ENCODE measurements at places on chromosomes 1 and 21.
A peak's percentile ranks its signal among the peaks of the same experiment; 100 is the strongest.

DNA sequence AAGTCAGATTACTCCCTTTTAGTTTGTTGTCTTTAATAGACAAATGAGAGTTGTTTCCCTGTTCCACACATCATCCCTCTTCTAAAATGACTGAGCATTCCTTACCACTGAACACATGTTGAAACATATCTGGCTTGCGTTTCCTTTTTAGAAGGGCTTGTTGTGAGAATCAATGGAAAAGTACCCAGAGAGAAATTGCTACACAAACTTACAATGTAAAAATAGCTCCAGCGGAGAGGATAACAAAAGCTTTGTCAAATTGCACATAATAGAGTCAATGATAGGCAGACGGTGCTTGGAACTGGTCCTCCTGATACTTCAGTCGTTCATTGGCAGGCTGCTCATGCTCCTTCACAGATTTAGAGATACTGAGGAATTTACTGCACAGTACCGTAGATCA, 123.9 kb downstream of the CYYR1 start:
- no peak for DNase-seq

GRCh38 chr1:187481581-187482148, 652.9 kb downstream of the PLA2G4A start:
- no peak for DNase-seq

DNA sequence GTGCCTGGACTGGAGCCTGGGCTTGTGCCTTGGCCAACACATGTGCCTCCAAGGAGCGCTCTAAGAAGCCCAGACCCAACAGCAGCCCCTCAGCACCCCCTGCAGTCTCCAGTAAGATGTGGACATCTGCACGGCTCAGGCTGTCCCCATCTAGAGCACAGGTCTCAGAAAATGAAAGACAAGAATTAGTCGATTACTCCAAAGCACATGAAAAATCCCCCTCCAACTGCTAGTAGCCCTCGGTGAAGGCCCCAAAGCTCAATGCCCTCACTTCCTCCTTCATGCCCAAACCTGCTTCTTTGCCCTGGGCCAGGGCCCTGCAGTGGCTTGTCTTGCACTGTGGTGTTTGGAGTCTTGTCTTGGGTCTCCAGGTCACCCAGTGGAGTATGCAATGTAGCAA, 21.9 kb upstream of the ERO1B start:
- DNase-seq: no peak

DNA sequence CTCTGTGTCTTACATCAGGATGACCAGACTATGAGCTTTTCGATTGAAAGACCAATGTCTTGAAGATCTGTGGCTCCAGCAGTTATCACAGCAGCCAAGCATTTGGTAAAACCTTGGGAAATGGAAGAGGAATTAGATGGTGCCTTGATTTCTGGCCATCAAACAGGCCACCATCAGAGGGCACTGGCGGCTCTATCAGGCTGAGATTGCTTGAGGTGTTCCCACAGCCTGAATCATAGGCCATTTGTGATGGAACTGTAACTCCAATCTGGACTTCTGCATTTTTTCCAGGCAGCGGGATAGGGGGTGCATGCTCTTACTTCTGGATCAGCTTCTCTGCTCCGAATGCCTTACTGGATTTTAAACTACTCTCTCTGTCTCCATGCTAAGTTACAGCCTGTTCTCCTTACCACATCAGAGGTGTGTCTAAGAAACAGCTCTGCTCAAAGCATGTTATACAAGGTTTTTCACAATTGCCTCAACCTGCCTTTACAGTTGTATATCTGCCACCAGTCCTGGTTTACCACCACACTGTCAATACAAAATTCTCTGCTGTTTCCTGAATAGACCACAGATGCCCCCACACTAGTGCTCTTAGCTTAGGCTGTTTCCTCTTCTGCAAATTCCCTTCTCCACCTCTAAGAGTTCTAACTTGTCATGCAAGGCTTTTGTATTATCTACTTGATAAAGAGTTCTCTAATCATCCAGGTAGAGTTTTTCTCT, 180.9 kb downstream of the PTGER3 start:
- no peak for DNase-seq

DNA sequence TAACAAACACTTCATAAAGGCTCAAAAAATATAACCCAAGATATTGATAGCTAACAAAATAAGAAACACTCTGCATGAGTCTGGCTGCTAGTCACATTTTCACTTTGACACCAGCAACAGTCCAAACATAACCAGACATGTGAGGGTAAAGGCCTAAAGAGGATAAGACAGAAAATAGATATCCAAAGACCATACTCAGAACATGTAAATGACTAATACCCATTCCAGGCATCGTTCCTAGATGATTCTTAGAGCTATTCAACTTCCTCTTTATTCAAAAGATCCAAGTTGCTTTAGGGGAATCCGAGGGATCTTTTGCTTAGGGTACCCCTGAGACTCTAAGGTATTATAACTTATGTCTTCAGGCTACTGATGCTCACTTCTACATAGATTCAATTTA, 5.1 kb downstream of the COL24A1 start:
- DNase-seq: no peak

- DNase-seq: no peak
Measured at GRCh38 chr1:233256191-233256590, 39.3 kb downstream of the PCNX2 start.

- no peak for DNase-seq
Measured at GRCh38 chr1:94936861-94937620, 10.1 kb upstream of the CNN3 start.

DNA sequence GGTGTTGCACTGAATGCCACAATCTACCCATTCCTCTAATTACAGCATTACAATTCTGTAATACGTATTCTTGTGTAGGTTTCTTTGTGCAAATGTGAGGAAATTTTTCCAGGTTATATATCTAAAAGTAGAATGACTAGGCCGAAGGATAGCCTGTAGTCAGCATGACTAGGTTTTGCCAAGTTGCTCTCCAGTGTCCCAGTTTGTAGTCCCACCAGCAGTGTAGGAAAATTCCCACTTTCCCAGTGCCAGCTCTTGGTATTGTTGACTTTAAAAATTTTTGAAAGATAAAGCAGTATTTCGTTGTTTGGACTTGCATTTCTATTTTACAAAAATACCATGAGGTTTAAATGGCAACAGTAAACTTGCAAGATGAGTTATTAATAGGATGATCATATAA, 3.0 kb downstream of the PARK7 start:
- no peak for DNase-seq

DNA sequence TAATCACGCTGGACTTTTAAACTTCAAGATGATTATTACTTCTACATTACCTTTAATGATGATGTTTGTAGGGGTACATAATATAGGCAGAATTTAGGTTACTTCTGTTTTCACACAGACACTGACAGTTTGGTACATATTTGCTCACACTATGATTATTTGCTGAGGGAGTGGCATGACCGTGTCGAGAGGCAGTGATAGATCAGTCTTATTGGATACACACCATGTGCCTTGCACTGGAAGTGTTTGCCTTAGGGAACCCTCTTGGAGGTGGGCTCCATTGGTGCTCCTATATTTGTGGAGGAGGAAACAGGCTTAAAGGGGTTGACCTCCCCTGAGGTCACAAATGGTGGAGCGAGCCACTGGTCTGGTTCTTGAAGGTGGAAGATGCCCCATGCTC, 132.1 kb downstream of the PRDM2 start:
- DNase-seq: no peak

- no peak for DNase-seq
Measured at GRCh38 chr1:218367118-218367517, 22.0 kb downstream of the TGFB2 start.

- DNase-seq: no peak
Measured at GRCh38 chr1:23872421-23872820, 4.3 kb upstream of the FUCA1 start.

DNA sequence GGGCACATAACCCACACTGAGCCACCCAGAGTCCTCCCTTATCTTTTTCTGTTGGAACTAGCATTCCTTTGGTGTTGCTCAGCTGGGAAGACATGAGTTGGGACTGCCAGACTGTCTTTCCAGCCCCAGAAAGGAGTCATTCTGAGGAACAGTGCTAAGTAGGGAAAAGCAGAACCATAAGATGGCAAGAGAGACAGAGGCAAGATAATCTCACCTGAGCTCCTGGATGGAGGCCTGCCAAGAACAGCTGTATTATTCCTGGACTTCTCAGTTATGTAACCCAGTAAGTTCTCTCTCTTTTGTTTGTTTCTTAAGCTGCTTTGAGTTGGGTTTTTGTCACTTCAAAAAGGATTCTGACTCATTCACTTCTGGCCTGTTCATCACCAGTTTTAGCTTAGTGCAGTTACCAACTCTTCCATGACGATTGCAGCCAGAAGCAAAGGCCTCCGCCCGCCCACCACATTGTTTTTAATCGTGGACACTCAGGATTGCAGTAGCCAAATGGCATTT, 134.4 kb downstream of the OMA1 start:
- no peak for DNase-seq

GRCh38 chr1:154973344-154974101, 958 bp upstream of the CKS1B start:
- DNase-seq: peak; percentile 87

GRCh38 chr21:34576041-34576511, 38.8 kb downstream of the RCAN1 start:
- DNase-seq: no peak

- no peak for DNase-seq
Measured at GRCh38 chr1:166884040-166884642, 8.1 kb upstream of the TADA1 start.

GRCh38 chr1:158055854-158056253, 62.4 kb downstream of the KIRREL1 start:
- no peak for DNase-seq

- no peak for DNase-seq
Measured at GRCh38 chr1:195019385-195019784, 1588.9 kb downstream of the KCNT2 start.

GRCh38 chr1:201584471-201585092, 45.7 kb downstream of the NAV1 start:
- DNase-seq: no peak
